Activated T-helper 9 cell treated with anti-CD3 and anti-CD28 coated beads, Interleukin-2, amount 50 U/mL, for 16 hours (primary cell): ENCODE measurements at places on chromosomes 2 and 18.

- no peak for DNase-seq
Observed at GRCh38 chr2:240918258-240919091, 12.3 kb downstream of the CROCC2 start.

- no peak for DNase-seq
Observed at GRCh38 chr2:172226244-172227061, 123.8 kb upstream of the DLX2 start.

DNA sequence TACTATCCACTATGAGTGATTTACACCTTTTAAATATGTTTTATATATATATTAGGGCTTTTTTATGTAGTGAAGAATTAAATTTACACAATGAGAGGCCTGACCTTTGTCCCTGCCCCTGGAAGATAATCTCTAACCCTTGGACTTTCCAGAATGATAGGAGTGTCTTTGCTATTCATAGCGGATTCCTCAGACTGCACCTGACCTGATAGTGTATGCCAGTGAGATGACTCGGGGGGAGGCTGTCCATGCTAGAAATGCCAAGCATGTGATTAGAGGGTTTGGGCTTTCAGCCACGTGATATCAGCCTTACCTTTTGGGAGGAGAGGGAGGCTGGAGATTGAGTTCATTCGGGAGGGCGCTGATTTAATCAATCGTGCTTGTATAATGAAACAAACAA, 44.1 kb upstream of the LHCGR start:
- no peak for DNase-seq

- no peak for DNase-seq
Observed at GRCh38 chr18:63741769-63742168, 33.4 kb upstream of the SERPINB7 start.

DNA sequence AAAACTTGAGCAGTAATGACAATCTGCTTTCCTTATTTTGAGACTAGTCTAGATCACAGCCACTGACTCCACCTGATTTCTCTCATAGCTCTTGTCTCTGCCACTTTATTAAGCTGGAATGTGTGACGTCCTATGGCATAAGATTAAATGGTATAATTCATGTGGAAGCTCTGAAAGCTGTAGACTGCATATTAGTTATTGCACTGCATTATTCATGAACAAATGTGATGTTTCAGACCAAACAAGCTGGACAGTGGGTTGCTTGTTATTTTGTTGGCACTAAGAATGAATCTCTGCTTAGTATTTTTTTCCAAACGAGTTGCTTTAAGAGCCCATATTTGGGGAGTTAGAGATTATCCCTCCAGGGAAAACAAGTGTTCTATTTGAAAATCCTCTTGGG, 1218.5 kb downstream of the SUCLG1 start:
- DNase-seq, result no peak

GRCh38 chr2:144509879-144510221, 10.1 kb downstream of the ZEB2 start:
- DNase-seq, result no peak

DNA sequence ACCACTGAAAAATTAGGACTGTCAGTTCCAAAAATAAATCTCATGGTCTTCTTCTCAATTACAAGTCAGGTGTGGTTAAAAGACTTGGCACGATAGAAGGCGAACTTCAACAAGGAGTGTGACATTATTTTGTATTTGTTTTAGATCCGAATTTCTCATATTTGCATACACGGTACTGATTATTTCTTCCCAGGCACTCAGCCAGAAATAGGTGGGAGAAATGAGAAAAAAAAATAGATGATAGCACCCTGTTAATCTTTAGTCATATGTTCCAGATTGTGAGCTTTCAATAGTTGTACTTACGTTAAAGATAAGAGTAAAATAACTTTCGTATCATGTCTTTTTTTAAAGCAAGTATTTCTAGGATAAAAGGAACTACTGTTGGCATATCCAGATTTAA, 106.1 kb downstream of the DTNA start:
- no peak for DNase-seq
